ENCODE measurements at places on chromosomes 5 and 9.
A peak's percentile ranks its signal among the peaks of the same experiment; 100 is the strongest.

DNA sequence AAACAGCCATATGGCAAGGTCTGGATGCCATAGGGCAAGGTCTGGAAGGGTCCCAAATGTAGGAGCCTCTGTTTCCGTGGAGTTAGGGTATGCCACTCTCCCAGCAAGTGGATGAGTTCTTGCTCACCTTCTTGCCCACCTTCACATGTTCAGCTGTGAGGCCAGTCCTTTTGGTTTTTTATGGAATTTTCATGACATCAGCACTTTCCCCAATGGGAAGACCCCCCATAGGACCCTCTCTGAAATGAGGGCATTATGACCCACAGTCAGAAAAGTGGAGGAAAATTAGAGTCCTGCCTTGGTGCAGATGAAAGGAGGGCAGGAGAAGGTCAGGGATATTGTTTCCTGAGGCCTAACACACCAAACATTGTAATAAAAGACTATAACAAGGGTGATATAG, 53.9 kb downstream of the RASA1 start:
- no peak for DNase-seq

DNA sequence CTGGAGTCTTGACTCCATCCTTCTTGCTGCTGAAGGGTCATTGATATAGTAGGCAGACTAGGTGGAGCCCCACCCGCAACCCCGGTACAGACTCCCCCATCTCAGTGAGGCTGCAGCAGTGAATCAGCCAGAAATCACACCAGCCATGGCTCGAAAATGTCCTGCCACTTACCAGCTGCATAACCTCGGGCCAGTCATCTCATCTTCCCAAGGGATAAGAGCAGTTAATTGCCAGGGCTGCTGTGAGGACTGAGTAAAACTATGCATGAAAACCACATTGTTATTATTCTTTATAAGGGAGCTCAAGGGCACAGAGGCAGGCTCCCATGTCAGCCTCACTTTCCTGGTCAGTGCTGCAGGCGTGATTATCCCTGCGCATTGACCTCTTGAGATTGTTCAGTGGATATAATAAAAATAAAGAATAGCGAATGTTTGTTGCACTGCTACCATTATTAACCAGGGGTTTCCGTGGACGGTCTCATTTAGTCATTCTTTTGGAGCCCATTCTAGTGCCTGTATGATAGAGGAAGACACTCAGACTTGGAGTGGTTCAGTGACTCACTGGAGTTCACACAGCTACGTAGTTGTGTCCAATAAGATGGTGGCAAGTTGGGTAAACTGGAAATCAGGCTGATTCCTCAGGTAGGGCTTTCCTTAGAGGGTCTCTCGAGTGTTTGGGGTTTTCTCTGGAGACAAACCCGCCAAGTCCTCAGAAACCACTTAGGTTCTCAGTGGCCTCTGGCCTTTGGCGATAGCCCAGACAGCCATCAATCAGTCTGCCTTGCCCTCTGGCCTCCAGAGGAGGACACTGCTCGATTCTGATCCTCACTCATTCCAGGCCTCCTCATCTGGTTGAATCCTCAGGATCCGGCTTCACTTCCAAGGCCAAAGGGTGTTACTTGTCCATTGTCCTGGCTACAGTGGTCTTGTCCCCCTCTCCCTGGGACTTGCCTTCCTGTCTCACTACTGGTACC, 39.9 kb downstream of the COL15A1 start:
- DNase-seq: no peak

GRCh38 chr9:81737871-81738507, 48.6 kb upstream of the TLE1 start:
- no peak for DNase-seq

GRCh38 chr9:5839572-5839902, 6.6 kb upstream of the ERMP1 start:
- DNase-seq: no peak

- DNase-seq: no peak
These were observed 43.3 kb downstream of the CREBRF start for GRCh38 chr5:173099461-173099860.

- DNase-seq: no peak
These were observed 27.1 kb downstream of the NR5A1 start for GRCh38 chr9:124479947-124480620.

DNA sequence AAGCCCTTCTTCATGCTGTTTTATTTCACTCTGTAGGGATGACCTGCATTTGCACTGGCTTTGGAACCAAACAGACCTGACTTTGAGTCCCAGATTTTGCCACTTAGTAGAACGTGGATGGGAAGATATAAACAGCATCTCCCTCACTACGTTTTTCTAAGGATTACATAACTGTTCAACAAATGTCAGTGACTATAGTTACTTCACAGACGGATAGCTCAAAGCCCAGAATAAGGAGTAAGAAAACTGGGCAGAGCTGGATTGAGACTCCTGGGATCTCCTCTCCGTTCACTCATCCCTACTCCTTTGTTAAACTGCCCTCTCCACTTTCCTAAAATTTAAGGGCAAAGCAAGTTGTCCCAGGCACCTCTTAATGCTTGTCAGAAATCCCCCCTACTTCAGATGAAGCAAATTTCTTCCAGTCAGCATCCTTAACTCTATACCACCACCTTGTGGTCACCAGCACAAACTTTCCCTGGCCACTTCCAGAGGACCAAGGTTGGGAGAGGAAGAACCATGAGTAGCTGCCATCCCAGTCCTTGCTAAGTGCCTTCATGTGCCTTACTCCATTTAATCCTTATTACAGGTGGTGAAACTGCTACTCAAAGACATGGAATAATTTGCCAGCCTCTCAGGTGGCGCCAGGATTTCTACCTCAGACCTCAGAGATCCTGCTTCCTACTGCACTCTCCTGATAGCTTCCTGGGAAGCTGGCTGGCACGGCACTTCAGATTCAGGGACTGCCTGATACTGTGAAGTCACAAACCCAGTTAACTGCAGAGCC, 38.4 kb downstream of the EGR1 start:
- DNase-seq: peak; percentile 55

- no peak for DNase-seq
These were observed 216.1 kb downstream of the PAPPA start for GRCh38 chr9:116369706-116370105.

DNA sequence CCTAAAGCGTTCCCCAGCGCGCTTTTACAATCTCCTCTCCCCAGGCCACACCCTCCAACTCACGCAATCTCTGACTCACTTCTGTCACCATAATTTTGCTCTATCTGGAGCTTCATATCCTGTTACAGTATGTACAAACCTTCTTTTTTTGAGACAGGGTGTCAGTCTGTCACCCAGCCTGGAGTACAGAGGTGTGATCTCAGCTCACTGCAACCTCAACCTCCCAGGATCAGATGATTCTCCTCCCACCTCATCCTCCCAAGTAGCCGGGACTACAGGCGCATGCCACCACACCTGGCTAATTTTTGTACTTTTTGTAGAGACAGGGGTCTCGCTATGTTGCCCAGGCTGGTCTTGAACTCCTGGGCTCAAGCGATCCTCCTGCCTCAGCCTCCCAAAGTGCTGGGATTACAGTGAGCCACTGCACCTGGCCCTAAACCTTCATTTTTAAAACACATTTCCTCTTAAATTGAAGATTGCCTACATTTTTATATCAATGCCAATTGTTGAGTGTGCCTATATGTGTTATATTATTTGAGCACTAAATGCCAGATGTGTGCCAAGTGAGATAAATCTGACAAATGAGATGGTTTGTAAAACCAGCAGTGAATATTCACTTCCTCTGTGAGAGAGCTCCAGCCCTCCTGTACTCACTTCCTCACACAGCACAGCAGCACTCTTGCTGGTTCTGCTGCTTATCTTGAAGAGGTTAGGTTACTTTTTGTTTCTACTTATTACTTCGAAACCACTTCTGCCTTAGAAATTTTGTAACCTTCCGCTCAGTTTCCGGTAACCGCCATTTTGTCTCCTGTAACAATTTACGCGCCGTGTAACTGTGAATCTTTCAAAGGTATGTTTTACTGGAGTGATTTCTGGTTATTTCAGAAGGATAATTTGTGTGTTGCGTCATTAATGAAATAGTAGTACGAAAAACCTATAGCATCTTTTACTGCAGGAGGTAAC, 57.9 kb downstream of the DOCK8 start:
- no peak for DNase-seq

GRCh38 chr5:45779874-45780671, 83.9 kb upstream of the HCN1 start:
- DNase-seq: peak; percentile 11

GRCh38 chr9:123739387-123739786, 190.5 kb downstream of the DENND1A start:
- no peak for DNase-seq

- DNase-seq: no peak
These were observed 294.5 kb upstream of the TAS2R1 start for GRCh38 chr5:9924614-9925013.

GRCh38 chr5:150641006-150641570, 628 bp downstream of the SYNPO start:
- no peak for DNase-seq

GRCh38 chr5:25150819-25151218, 506.0 kb upstream of the CDH10 start:
- DNase-seq: no peak

- DNase-seq: peak; percentile 40
These were observed 18.4 kb upstream of the ERCC6L2 start for GRCh38 chr9:95857124-95857523.

DNA sequence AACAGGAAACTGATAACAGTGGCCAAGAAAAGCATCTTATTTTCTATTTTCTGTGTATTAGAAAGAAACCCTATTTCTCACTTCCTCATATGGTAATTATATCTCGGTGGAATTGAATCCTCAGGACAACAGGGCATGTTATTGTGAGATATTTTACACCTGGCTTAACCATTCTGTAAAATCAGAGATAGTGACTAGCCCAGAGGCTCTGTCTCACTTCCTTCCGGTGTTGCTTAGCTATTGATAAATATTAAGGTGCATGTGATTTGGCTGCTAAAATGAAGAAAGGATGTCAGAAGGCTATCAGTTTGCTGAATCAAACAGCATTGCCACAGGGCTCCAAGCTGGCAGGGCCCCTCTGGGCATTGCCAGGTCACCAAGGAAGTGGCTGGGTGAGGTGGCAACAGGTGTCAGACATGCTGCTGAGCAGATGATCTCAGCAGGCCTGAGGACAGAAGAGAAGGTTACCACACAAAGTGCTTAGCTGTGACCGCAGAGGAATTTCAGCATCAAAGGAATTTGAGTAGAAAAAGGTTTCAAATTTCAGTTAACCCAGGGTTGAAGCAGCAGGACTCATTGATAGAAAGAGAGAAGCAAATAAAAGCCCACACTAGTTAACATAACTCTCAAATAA, 330.7 kb downstream of the PDE4D start:
- no peak for DNase-seq

DNA sequence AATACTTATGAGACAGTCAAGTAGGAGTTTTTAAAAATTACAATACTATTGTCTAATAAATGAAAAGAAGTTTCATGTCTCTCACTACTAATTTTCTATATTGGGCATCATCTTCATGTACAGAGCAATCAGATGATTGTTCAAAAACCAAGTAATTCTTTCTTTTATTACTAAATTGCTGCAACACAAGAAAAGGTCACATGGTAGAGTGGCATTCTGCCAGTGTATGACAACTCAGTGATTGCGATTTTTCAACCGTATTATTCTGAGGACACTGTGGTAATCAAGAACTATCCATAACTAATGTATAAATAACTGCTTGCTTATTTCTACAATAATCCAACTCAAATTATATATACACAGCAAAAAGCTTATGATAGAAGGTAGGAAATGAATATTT, 96.7 kb upstream of the GRHPR start:
- peak; percentile 10 for DNase-seq

- no peak for DNase-seq
These were observed 273.1 kb downstream of the ARHGEF28 start for GRCh38 chr5:73899055-73899454.

GRCh38 chr9:83027153-83027891, 35.6 kb downstream of the RASEF start:
- no peak for DNase-seq

- DNase-seq: peak; percentile 28
These were observed 535 bp downstream of the JMY start for GRCh38 chr5:79236362-79236969.

- no peak for DNase-seq
These were observed 24.5 kb downstream of the ARPC5L start for GRCh38 chr9:124886461-124886860.

Measured in NCI-H1105 treated with DMSO at 0.1 percent for 48 hours (cell line).